ENCODE measurements at places on chromosomes 6 and 20. TPM values are rescaled to one million over a fixed set of nuclear protein-coding genes. Genes with fewer than 3 reads are reported as not detected.

KCNK5 gene
- under 0.01 TPM for total RNA-seq

ENPP5 gene
- 5.3 TPM for total RNA-seq

HDGFL1 gene
- total RNA-seq = not detected

OVOL2 gene
- not detected for total RNA-seq

POPDC3 gene
- total RNA-seq = 33.7 TPM

SLC26A8 gene
- not detected for total RNA-seq

ATF6B gene
- 40.6 TPM for total RNA-seq

TREM2 gene
- total RNA-seq = not detected

TCP11 gene
- not detected for total RNA-seq

CLIC5 gene
- total RNA-seq = not detected

NPBWR2 gene
- total RNA-seq = not detected

IL17A gene
- not detected for total RNA-seq

CRYBG1 gene
- 19.3 TPM for total RNA-seq

LY6G6D gene
- total RNA-seq = not detected

SLPI gene
- total RNA-seq = 0.63 TPM

FLRT3 gene
- 0.54 TPM for total RNA-seq

EFCAB8 gene
- not detected for total RNA-seq

All from fibroblast of the aortic adventitia (primary cell).